ENCODE measurements at places on chromosomes 4 and X.

GRCh38 chr4:23956601-23957364 lies 66.9 kb upstream of the PPARGC1A start:
- no peak for DNase-seq

DNA sequence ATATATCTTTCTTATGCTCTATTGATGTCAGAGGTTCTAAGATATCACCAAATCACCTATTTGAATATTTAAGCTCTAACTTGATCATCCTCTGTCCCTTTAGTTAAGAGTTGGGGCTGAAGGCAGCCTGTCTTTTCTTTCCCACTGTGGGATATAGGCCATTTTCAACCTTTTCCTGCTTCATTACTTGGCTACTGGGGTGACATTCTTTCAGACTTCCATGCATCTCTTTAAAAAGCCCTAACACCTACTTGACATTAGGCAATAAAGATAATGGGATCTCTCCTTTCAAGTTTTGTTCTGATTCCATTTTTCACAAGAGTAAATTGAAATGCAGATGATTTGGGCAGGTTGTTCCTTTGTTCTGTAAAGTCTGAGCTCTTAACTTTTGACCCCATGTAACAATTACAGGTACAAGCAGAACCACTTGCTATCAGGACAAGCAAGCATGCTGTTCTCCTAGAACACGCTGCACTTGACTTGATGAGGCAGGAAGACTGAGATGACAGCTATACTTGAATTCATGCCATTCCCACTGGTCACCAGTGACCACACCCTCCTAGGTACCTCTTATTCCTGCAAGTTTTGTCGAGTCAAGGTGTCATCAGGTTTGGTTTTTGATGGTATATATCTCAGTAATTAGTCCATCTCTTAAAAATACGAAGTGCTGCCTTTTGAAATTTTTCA lies 18.2 kb downstream of the HOPX start:
- no peak for DNase-seq

- DNase-seq = peak; percentile 33
Measured at GRCh38 chr4:11748164-11748872, 319.6 kb upstream of the HS3ST1 start.

GRCh38 chr4:89077761-89078160 lies 20.8 kb upstream of the FAM13A start:
- no peak for DNase-seq

GRCh38 chrX:81120258-81120935 lies 81.3 kb downstream of the HMGN5 start:
- DNase-seq = no peak

DNA sequence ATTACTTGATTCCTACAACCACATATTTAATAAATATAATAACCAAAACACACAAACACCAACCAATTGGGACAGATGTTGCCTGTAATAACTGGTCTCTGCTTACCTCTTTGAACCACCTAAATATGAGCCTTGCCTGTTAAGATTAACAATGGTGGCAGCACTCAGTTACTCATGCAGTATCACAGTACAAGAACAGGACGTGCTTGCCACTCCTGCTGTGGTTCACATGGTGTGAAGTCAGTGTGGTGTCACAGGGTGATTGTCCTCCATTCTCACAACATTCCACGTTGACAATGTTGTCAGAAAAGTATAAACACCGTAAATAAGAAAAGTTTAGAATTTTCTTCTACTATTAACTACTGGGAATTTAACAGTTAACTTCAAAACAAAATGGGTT lies 365.0 kb downstream of the PPP3CA start:
- no peak for DNase-seq

GRCh38 chrX:106170318-106170717 lies 2.2 kb downstream of the PWWP3B start:
- no peak for DNase-seq

- DNase-seq = no peak
Measured at GRCh38 chrX:114047558-114047957, 536.3 kb upstream of the HTR2C start.

DNA sequence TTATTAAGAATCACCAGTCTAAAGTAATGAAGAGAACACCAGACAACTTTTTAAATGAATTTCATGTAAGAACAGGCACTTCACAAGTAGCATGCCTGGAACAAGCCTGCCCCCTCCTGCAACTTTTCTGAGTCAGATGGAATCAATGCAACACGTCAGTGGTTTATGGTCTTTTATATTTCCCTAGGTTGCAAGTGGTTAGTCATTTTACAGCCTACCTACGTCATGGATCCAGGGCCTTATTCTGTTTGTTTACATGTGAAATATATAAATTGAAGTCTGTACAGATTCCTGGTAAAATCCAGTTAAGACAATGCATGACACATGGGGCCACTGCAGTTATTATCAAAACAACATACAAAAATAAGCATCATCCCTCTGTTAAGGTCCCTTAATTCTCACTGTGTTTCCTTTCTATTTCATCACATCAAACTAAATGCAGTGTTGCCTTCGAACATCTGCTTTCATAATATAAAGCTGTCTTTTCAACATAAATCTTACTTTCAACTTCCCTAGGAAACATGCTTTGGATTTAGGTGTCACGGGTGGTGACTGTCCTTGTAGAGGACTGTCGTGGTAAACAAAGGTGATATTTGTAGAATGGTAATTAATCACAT lies 309.3 kb downstream of the FRMPD4 start:
- DNase-seq = no peak

- DNase-seq = no peak
Measured at GRCh38 chr4:14841801-14842768, 160.2 kb upstream of the CPEB2 start.

DNA sequence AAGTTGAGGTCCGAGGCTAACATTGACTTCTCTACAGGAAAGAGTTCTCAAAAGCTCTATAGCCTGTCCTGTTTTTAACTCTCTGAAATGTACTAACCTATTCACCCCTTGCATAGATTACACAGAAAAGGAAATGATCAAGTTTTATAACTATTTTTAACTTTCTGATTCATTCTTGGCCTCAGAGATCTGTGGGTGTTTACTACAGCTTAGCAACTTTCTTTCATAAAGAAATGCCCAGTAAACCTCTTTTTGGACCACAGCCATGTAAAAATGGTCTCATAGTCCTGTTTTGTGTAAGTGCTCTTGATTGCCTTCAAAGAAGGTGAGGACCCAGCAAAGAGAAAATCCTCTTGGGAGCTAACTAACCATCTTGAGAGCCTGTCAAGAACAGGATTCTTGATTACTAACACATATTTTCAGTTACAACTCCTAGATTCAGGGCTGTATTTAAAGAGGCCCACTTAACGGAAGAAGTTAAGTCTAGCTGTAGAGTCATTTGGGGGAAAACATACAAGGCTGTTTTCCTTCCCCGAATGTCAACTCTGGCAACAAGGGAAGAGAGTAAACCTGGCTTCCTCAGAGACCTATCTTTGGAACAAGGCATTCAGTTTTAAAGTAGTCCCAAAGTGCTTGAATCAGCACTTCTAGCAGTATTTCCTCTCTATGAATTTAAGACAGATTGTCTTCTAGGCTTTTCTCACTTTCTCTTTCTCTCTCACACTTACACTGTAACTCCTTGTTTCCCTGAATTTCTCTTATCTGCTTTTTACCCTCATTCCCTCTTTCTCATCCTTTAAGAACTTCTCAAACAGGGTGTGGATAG lies 78.2 kb downstream of the IL21 start:
- no peak for DNase-seq

- no peak for DNase-seq
Measured at GRCh38 chr4:7763788-7764187, 175.9 kb downstream of the AFAP1 start.

- no peak for DNase-seq
Measured at GRCh38 chrX:319579-320125, 1.1 kb upstream of the GTPBP6 start.

- DNase-seq = no peak
Measured at GRCh38 chr4:144179152-144179739, 38.7 kb upstream of the GYPA start.

DNA sequence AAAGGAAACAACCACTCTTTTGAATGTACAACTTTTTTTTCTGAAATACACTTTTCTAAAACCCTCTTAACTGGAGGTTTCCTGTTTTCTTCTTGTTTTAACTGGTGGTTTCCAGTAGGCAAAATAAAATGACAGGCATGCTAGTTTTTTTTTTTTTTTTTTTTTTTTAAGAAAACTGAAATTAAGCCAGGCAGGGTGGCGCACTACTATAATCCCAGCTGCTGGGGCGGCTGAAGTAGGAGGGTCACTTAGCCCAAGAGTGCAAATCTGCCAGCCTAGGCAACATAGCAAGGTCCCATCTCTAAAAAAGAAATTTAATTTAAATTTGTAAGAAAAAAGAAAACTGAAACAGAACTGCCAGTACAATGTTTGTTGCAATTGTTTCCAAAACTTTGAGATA lies 44.0 kb downstream of the TMEM144 start:
- DNase-seq = no peak

- no peak for DNase-seq
Measured at GRCh38 chrX:53305996-53306937, 24.9 kb upstream of the IQSEC2 start.

GRCh38 chr4:829761-830600 lies 4.1 kb upstream of the CPLX1 start:
- DNase-seq = no peak

- no peak for DNase-seq
Measured at GRCh38 chrX:17707731-17708130, 29.6 kb upstream of the SCML1 start.

GRCh38 chr4:147833741-147834140 lies 101.9 kb downstream of the ARHGAP10 start:
- no peak for DNase-seq

DNA sequence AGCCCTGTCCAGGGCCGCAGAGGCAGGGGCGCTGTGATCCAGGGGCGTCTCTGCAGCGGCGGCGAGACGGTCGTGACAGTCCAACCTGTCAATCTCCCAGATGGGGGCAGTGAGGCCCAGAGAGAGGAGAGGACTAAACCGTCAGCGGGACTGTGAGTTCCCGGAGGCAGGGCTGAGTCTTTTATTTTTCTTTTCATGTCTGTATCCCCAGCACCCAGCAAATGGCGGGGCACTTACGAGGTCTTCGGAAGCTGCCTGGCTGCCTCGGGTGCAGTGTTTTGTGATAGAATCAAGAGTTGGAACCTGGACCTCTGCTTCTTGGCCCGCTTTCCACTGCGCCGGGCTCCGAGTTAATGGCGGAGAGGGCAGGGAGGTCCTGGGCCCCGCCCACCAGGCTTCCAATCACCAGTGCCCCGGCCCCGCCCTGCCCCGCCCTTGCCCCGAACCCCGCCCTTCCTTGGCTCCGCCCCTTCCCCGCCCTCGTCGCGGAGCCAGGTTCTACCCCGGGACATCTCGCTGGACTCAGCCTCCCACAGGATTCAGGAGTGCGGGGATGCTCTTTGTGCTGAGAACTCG lies 35.3 kb upstream of the GRPEL1 start:
- peak; percentile 58 for DNase-seq

DNA sequence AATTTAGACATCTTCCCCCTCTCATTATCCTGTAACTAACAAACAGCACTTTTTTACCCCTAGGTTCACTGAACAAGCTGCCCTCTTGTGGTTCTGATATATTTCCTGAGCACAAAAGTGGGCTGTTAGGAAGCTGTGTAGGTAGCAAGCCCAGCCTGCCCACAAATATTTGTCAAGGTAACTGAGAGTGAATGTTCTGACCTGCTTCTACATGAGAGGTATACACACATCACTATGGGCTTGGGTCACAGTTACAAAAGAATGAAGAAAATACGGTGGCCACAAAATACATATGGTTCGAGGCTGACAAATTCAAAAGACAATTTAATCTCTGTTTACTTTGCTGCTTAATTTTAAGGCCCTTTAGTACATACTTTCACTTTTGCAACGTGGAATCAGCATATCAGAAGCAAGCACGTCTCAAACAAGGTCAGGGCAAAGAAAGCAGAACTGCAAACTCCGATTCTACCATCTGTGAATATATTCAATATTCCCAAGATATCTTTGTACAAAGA lies 78.7 kb downstream of the RBM47 start:
- peak; percentile 5 for DNase-seq

DNA sequence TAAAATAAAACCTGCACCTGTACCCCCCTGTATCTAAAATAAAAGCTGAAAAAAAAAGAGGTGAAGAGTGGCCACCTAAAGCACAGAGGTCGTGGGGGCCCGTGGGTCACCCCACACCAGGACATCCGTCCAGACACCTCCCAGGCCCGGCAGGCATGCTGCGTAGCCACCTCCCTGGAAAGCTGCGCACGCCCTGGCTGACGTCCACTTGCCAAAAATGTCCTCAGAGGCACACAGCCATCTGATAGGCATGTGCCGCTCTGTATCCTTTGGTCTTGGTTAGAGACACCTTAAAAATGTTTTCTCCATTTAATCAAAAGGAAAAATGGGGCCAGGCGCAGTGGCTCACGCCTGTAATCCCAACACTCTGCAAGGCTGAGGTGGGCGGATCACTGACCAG lies 17.7 kb downstream of the FAM53A start:
- no peak for DNase-seq

DNA sequence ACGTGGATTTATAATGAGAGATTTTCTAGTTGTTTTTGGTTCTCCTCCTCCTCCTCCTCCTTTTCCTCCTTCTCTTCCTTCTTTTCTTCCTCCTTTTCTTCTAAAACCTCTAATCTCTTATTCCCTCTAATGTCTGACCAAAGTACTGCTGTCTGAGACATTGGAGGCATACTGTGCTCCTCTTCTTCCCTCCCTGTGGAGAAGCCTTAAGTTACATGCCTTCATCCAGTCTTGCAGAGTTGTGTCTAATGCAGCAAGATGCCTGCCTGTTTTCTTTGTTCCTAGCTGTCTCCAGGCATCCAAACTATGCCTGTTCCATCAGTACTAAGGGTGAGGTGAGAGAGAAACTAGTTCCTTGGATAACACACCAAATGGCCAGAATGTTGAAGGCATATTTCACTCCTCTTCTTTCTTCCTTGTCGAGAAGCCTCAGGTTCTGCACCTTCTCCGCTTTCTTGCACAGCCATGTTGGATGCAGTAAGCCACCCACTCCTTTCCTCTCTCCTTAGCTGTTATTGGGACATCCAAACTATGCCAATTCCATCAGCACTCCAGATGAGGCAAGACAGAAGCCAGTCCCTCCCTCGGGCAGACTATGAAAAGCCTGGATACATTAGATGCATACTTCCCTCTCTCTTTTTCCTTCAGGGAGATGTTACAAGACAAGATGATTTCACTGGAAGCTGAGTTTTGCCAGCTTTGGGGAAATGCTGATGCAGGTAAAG lies 285.7 kb upstream of the TRAM1L1 start:
- no peak for DNase-seq

GRCh38 chr4:67452100-67452845 lies 93.0 kb downstream of the CENPC start:
- no peak for DNase-seq

DNA sequence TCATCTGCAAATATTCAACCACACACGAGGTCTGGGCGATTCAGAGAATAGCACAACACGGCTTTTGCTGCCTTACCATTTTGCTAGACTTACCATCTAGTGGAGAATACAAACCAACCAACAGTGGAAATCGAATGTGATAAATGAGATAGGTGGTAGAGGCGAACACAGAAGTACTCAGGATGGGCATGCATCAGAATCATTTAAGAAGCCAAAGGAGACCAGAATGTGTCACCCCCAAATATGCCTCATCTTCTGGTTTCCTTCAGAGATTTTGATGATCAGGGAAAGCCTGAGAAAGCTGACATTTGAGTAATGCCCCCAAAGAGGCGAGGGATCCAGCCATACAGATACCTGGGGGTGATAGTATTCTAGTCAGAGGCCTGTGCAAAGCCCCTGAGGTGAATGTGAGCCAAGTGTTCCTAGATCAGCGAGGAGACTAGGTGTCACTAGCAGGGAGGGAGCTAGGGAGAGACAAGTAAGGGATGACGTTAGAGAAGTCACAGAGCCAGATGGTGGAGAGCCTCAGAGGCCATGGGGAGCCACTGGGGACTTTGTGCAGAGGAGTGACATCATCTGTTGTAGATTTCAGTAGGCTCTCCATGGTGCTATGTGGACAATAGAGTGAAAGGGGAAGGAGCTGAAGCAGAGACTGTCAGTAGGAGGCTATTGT lies 1.7 kb downstream of the MTMR1 start:
- no peak for DNase-seq
